ENCODE measurements at places on chromosomes 3 and 15. TPM values are rescaled to one million over a fixed set of nuclear protein-coding genes. Genes with fewer than 3 reads are reported as not detected.

DNA sequence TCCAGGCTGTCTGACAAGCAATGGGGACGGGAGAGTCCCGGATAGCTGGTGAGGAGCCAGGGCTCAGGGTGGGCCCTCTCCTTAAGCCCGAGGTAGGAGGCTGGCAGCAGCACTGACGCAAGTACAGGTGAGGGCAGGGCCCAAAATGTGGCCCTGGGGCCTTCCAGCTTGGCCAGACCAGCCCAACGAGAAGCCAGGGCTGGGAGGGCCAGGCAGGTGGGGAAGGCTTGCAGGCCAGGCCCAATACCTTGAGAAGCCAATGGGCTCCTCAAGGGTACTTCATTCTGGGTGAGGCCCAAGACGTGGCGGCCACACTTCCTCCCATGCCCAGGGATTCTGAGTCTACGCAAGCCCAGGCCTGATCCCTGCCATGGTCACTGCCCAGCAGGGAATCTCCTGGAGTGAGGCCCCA, 37.2 kb downstream of the AMOTL2 start:
- H3K27ac ChIP-seq, result no peak overlapping the region
- DNase-seq, result no peak
- H3K27me3 ChIP-seq, result no peaks in the 10 kb centered on the region
- H3K4me3 ChIP-seq, result no peak overlapping the region
- H3K36me3 ChIP-seq, result no peaks in the 10 kb centered on the region
- peaks cover 46% of the 10 kb centered on the region for H3K4me1 ChIP-seq

DNA sequence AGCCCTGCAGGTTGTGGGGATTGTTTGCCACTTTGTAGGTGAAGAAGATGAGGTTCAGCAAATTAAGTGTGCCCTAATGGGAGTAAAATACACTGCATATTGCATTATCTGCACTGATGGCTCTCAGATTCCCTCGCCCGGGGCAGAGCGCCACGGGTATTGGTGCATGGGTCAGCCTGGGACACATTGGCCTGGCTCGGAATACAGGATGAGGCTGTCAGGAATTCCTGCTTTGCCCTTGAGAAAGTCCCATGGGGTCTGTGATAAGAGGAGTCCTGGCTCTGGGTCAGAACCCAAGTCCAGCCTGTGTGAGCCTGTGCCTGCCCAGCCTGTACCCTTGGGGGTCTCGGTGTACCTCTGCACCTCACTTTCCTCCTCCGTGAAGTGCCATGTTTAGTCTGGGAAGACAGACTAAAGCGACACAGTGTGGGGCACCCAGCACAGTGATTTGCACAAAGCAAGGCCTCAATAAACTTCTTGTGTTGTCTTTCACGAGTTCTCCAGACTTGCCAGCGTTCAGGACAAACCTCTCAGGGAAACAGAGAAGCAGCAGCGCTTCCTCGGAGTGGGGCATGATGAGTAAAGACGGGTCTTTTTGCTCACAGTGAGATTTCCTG, 107.6 kb downstream of the LRRK1 start:
- H3K4me3 ChIP-seq, result no peak overlapping the region
- H3K36me3 ChIP-seq, result peaks cover 4% of the 10 kb centered on the region
- H3K4me1 ChIP-seq, result peaks cover 37% of the 10 kb centered on the region
- no peak for DNase-seq

- no peaks in the 10 kb centered on the region for H3K27me3 ChIP-seq
- DNase-seq, result no peak
- H3K27ac ChIP-seq, result peak overlapping the region; percentile 51
Observed at GRCh38 chr3:43162230-43163084, 56.6 kb upstream of the POMGNT2 start.

DNA sequence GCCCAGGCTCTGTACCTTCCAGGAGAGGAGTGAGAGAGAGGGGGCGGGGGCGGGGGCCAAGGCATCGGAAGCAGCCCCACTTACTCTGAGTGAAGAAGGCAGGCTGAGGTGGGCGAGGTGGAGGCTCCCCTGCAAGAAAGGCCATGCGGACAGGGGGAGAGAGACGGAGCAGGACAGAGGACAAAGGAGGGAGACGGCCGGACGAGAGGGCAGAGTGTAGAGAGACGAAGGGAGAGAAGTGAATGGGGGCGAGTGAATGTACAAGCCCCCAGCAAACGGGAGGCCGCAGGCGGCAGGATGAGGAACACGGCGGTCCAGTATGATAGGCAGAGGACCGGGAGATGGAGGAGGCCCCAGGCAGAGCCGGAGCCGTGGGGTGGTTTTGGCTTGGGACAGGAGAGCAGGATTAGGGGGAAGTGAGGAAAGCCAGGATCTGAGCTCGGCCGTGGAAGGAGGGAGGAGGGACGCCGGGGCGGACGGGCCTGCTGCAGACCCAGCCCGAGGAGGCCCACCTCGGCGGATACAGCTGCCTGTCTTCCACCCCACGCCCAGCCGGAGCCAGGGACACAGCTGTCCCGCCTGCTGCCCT, 38.8 kb downstream of the TNK2 start:
- H3K36me3 ChIP-seq, result peaks cover 45% of the 10 kb centered on the region
- no peak for DNase-seq
- no peaks in the 10 kb centered on the region for H3K4me1 ChIP-seq
- no peak overlapping the region for H3K4me3 ChIP-seq
- no peak overlapping the region for H3K27ac ChIP-seq
- H3K27me3 ChIP-seq, result no peaks in the 10 kb centered on the region

The C3orf62 gene
- 2.8 TPM for total RNA-seq

The FOXL2 gene
- total RNA-seq, result not detected

Data from left ventricle myocardium inferior (tissue), 1 donor.